Stimulated activated CD8-positive, alpha-beta memory T cell treated with anti-CD3 and anti-CD28 coated beads, Interleukin-4, amount 100 ng/mL, for 1 hour (primary cell): ENCODE measurements at places on chromosomes 5 and 9.

DNA sequence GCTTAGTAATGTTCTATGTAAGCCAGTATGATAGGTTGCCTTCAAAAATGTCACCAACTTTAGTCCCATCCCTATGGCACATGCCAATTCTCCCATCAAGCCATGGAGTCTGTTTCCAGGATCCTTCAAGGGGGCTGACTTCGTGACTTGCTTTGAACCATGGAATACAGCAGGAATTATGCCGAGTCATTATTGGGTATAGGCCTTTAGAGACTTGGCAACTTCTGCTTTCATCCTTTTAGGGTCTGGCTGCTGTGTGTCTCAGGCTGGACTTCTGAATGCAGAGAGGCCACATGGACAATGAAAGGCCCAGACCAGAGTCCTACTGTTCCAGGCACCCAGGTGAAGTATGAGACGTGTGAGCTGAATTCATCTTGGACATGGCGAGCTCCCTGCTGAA lies 109.8 kb downstream of the DENND1A start:
- DNase-seq, result no peak

GRCh38 chr5:80920333-80920732 lies 39.8 kb upstream of the RASGRF2 start:
- DNase-seq, result no peak

DNA sequence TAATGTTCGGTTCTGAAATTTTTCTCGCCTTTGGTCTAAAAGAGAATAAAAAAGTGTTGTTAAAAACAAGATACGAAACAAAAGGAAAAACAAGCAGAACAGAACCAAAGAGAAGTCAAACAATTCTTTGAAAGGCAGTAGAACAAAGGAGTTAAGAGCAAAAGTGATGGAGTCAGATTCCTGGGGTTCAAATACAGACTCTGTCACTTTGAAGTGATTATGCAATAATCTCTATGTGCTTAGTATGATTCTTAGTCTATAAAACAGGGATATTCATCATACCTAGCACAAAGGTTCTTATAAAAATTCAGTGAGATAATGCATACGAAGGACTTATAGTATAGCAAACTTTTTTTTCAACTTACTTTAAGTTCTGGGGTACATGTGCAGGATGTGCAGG lies 48.3 kb downstream of the C9 start:
- DNase-seq, result no peak

DNA sequence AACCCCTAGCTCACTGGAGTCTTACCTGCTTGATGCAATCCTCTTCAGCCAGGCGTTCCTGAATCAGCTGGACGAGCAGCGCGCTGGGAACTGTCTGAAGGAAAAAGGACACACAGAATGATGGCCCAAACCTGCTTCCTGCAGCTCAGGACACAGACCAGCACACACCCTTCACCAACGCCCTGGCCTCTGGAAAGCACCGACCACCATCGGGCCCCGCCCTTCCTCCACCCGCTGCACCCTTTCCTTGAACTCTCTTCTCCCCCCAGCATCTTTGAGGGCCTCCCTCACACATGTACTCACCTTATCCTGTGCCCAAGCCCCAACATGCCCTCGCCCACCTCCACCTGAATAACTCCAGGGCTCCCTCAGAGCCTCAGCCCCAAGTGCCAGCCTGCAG lies 23.3 kb downstream of the AK8 start:
- DNase-seq, result no peak

DNA sequence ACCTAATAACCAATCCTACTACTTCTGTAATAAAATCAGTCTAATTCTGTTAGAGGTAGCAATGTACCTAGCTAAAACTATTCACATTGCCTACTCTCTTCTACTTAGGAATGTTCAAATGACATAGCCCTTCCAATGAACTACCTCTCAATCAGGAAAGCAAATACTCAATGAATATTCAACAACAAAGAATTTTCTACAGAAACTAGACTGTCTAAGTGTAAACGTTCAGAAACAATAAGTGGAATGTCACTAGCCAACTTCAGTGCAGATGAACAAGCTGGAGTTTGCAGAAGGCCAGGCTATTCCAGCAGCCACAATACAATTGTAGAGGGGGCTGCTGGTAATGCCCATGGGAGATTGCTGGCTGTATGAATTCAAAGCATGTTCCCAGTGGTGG lies 743.2 kb upstream of the CDH10 start:
- no peak for DNase-seq

- DNase-seq, result no peak
Observed at GRCh38 chr9:86549920-86550319, 195.7 kb upstream of the TUT7 start.

- DNase-seq, result no peak
Observed at GRCh38 chr9:124353811-124354274, 61.4 kb downstream of the PSMB7 start.

- no peak for DNase-seq
Observed at GRCh38 chr5:37834542-37835379, 5.1 kb downstream of the GDNF start.

- no peak for DNase-seq
Observed at GRCh38 chr9:124611106-124611505, 103.9 kb upstream of the NR5A1 start.

- DNase-seq, result no peak
Observed at GRCh38 chr5:77211691-77212047, 1.2 kb downstream of the PDE8B start.
